ENCODE measurements at places on chromosomes 2 and 18.
A peak's percentile ranks its signal among the peaks of the same experiment; 100 is the strongest.

DNA sequence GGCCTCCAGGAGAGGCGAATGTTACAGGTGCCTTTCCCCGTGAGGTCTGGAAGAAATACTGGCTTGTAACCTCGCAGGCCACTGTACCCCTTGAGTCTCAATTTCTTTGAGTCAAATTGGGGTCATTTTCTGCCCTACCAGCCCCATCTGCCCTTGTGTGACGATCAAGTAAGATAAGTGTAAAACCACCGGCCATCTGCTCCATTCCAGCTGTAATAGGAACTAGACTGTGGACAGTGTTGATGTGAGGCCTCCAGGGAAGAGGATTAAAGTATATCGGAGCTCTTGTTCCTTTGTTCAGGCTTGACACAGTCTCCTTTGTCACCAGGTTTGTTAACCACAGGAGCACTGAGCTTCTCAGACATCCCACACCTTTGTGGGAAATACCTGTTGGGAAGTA is 65.6 kb downstream of the MRPS9 start:
- DNase-seq, result no peak

DNA sequence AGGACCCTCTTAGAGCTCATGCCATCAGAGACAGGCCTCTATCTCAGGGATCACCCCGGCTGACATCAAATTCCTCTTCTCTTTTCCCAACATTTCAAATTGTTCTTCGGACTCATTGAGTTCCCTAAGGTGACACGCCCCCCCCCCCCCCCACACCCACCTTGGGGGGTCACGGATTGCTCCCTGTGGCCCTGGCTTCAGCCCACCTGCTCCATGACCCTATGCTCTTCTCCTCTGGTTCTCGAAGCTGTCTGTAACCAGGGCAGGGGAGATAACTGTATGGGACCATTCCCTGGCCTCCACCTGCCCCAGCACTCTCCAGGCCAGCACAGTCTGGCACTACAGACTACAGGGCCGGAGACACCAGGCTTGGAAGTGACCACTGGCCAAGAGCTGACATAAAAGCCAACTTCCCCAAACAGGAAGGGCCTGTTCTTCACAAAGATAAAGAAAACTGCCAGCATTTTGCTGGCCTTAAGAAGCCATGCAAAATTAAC is 7.1 kb downstream of the MTERF4 start:
- no peak for DNase-seq

GRCh38 chr2:3251946-3252345 is 125.7 kb downstream of the EIPR1 start:
- peak; percentile 27 for DNase-seq

DNA sequence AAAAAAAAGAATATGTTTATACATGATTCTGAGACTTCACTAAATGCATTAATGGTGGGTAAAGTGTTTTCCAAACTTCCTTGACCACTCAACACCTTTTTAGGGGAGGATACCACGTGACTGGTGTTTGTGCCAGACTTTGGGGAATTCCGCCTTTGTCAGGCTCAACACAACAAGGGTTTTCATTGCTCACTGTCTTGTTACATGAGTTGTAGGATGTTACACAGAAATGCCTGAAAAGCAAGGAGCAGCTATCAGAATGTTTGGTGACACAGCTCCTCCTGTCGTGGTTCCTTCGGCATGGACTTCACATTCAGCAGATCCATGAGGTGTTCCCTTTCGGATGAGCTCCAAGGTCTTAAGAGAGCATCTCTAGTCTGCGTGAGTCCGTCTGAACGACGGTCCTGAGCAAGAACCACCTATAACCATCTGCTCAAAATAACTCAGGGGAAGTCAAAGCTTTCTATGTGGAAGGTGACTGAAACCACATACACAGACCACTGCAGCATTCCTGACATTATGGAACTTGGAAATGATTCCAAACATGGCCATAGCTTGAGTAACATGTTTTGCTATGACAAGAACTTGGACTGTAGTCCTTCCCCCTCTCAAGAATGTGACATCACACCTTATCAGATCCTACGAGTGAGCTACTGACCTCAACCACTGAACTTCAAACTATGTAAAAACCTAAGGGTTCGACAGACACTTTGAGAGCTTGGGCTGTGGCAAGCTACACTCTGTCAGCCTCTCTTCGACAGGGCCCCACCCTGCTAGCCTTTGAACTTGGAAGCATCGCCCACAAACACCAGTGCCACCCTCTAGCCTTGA is 57.5 kb downstream of the MCFD2 start:
- DNase-seq, result peak; percentile 65

DNA sequence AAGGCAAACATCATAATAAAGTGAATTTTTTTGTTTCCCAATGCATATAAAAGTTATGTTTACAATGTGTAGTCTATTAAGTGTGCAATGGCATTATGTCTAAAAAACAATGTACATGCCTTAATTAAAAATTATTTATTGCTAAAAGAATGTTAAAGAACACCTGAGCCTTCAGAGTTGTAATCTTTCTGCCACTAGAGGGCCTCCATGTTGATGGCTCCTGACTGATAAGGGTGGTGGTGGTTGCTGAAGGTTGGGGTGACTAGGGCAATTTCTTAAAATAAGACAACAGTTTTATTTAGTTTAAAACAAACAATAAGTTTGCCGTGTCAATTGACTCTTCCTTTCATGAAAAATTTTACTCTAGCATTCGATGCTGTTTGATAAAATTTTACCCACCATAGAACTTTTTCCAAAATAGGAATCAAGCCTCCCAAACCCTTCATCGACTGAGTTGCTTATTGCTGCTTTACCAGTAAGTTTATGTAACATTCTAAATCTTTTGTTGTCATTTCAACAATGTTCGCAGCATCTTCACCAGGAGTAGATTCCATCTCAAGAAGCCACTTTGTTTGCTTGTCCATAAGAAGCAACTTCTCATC is 32.3 kb downstream of the MAP3K2 start:
- DNase-seq, result peak; percentile 24

DNA sequence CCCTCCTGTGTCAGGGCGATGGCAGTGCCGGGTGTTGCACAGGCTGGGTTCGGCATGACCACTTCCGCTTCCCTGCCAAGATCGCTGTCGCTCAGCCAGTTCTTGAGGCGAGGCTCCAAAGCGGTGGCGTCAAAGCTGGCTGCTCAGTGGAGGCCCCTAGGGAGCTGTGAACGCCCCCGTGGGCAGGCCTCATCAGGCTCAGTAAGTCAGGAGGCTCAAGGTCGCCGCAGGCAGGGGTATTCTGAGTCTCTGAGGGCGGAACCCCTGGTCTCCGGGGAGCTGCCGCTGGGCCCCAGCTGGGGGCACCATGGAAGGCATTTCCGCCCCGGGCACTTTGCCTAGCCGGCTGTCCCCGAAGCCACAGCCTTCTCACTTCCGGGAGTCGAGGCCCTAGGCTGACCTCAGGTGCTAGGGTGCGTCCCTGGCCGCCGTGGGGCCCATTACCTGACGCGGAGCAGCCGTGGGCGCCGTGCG is 210.4 kb downstream of the SOCS6 start:
- DNase-seq, result no peak

DNA sequence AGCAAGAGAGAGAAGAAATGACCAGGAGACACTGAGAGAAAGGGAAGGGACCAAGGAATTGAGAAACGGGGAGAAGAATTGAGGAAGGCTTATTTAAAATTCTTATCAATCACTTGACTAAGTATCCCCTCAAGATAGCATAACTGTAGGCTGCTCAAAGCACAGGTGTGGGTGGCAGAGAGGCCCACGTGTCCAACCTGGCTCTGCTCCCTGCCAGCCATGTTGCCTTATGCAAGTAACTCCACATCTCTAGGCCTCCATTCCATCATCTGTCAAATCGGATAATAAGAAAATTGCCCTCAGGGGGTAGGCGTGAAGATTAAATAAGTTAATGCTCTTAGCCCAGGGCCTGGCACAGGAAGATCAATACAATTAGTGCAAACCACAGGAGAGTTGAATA is 7.4 kb upstream of the NPAS2 start:
- no peak for DNase-seq

GRCh38 chr18:63322908-63323634 is 3.5 kb upstream of the BCL2 start:
- DNase-seq, result peak; percentile 61

Measured in foreskin fibroblast (primary cell).